AML-193 (cell line): ENCODE measurements at places on chromosomes 1 and 21.

- no peak for DNase-seq
Measured at GRCh38 chr1:67983867-67984266, 66.6 kb downstream of the DIRAS3 start.

GRCh38 chr1:109257682-109258421 lies 8.5 kb downstream of the CELSR2 start:
- no peak for DNase-seq

DNA sequence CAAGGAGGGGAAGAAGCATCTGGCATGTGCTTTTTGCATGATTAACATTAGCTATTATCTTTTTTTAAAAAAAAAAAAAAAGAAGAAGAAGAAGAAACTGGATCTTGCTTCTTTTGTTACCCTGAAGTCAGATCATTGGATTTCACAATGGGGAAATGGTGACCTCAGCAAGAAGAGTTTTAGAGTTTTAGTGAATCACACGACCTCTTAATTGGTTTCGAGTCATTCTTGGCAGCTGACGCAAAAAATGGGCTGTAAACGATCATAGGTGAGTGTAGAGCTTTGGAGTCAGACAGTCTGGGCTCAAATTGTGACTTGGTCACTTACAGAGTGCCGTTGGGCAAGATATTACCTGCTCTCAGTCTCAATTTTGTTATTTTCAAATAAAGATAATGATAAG lies 33.3 kb upstream of the PGBD5 start:
- peak; percentile 49 for DNase-seq

GRCh38 chr1:186519982-186520381 lies 59.1 kb upstream of the PDC start:
- no peak for DNase-seq

DNA sequence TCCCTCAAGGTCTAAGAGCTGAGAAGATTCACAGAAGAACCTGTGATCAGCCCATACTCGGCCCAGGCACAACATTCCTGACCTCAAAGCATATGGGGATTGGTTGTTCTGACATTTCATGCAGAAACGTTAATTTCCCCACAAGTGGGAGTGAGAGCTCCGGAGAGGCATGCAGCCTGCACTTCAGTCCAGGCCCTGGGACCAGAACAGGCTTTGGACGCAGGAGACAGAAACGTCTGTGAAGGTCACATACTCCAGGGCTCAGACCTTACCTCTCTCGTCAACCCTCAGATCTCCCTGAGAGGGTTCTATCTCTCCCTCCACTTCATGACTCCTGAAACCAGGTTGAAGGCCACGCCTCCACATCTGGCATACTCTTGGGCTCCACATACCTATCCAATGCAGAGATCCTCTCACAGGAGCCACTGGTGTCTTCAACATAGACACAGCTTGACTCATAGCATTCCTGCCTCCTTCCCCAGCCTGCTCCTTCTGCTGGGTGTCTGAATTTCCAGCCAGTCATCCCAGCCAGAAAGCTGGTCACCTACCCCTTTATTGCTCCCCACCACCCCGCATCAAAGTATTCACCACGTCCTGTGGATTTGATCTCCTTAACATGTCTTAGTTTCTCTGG lies 149.2 kb downstream of the OMA1 start:
- DNase-seq: no peak

DNA sequence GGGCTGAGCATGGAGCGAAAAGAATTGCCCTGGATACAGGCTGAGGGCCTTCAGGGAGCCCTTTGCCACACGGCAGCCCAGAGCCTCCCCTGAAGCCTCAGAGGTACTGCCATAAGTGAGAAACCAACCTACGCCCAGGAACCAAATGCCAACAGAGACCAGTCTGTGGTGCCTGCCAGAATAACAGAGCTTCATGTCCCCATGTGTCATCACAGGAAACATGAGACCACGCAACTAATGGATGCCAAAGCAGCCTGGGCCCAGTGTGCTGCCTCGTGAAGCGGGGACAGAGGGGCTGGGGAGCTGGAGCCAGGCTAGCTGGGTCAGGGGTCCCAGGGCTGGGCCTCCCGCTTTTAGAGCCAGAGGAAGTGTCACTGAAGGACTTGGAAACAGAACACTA lies 18.7 kb upstream of the STUM start:
- DNase-seq: no peak

- DNase-seq: peak; percentile 50
Measured at GRCh38 chr1:30929135-30929889, 20.8 kb upstream of the SDC3 start.

DNA sequence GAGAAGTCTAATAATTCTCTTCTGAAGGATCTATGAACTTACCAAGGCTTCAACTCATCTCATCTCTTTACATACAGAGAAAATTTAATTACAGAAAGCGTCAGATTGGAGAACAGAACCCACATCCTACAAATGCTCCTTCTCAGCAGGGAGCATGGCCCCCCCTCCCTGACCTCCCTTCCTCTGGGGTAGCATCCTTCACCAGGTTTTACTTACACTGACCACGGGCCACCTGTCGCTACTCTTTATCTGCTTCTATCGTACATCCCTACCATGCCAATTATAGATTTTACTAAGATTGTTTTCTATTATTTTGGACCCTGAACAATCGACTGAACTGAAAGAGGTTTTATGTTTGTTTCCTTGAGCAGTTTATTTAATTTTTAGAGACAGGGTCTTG lies 25.8 kb downstream of the RIPPLY3 start:
- DNase-seq: no peak

DNA sequence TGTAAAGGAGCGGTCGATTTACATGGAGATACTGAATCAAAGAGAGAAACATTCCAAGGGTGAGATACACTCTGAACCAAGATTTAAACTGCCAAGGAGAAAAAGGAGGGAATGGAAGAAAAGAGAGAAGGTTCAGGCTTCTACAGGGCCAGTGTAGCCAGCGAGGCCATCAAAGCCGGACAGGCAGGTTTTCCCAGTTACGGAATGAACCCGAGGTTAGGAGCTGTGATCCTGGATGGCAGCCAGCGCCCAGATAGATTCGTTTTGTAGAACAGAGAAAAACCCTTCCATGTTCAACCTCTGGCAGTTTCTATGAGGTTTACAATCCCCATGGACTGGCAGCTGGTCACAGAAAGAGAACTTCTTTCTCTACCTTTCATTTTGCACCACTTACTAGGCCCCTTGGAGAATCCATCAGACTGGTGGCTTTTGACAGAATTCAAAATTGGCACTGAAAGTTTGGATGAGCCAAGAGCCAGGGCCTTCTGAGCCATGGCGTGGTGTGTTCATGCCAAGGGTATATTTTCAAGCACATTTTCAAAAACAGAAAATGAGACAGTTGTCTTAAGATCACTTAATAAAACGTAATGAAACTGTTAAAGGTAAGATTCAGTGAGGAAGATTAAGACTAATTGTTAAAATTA lies 171.5 kb downstream of the RUNX1 start:
- no peak for DNase-seq

GRCh38 chr1:199352351-199352750 lies 675.2 kb upstream of the NR5A2 start:
- DNase-seq: no peak

DNA sequence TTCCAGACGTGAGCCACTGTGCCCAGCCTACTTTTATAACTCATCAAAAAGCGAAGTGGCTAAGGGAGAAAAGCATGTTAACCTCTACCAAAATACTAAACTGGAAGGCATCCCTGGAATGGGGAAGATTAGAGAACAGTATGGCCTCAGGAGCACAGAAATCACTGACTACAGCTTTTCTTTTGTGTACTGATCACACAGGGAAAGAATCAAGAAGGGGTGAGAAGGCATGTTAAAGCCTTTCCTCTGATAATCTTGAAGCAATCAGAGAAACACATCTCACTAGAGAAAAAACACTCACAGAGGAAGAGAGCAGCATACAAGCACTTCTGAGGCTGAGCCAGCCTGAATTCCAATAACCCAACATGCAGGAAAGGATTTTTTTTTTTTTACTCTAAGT lies 10.7 kb downstream of the PCAT6 start:
- DNase-seq: no peak

GRCh38 chr1:151803164-151803563 lies 2.1 kb downstream of the LINGO4 start:
- DNase-seq: no peak

GRCh38 chr21:25487046-25487594 lies 120.2 kb downstream of the MRPL39 start:
- DNase-seq: peak; percentile 93

DNA sequence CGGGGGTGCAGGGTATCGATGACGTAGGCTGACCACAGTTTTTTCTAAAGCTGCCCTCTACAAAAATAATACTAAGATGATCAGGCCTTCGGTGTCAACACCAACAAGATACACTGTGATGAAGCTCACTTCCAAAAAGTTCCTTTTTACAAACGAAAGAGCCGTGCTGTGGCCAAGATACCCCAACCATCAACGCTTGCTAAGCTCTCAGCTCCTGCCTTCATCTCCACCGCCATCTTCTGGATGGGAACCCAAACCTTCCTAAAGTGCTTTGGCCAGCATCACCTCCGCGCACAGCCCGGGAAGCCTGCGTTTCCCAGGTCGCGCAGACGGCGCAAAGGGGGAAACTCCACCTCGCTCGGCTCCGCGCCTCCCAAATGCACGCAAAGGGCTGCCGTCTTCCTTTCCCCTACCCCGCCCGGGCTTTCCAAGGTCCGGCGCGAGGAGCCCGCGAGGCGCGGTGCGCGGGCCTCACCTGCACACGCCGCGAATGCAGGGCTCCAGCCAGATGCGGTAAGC lies 541 bp downstream of the USP48 start:
- peak; percentile 62 for DNase-seq

- no peak for DNase-seq
Measured at GRCh38 chr21:14875704-14876523, 188.9 kb downstream of the NRIP1 start.

- peak; percentile 31 for DNase-seq
Measured at GRCh38 chr1:87024936-87025540, 110.6 kb downstream of the HS2ST1 start.

- peak; percentile 32 for DNase-seq
Measured at GRCh38 chr1:156319664-156320063, 18.4 kb downstream of the CCT3 start.

DNA sequence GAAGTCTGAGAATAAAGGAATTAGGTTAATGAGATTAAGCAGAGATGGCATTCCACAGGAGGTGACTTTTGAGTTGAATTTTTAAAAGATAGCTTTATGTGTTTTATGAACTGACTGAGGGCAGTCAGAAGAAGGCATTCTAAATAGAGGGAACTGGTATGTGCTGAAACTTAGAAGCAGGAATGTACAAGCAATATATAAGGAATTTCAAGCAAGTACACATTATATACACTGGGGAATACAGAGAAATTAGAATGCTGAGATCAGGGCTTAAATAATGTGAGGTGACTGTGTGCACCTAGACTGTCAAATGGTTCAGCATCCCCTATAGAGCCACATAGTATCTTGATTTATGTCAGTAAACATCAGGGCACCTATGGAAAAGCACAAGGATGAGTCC lies 19.3 kb downstream of the WNT2B start:
- no peak for DNase-seq

- no peak for DNase-seq
Measured at GRCh38 chr1:160400646-160401486, 502 bp downstream of the VANGL2 start.

- DNase-seq: no peak
Measured at GRCh38 chr1:85465786-85466134, 801 bp upstream of the DDAH1 start.

GRCh38 chr21:15433091-15433490 lies 296.7 kb upstream of the USP25 start:
- DNase-seq: no peak

DNA sequence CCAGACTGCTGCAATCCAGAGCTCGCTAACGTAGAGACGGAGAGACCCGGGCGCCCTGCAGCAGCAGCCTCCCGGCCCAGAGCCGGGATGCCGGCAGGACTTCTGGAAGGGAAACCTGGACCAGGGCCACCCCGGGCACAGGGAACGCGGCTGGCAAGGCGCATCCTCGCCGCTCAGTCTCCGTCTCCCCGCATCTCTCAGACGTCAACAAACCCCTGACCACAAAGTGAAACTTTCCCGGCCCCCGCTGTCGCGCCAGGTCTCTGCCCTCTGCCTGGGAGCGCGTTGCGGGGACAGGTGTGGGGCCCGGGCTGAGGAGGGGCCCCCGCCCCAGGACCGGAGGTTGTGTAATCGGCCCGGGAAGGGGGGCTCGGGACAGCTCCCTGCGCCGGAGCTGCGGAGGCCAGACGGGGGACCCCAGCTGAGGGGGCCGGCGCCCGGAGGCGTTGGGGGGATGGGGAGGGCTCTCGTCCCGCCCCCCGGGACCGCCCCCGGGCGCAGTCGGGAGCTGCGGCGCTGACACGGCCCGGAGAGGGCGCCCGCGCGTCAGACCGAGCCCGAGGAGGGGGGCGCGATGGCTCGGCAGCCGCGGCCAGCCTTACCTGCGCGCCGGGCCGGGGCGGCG lies 116.6 kb upstream of the HIVEP3 start:
- DNase-seq: no peak

GRCh38 chr1:158295791-158296190 lies 6.1 kb downstream of the CD1C start:
- DNase-seq: no peak

DNA sequence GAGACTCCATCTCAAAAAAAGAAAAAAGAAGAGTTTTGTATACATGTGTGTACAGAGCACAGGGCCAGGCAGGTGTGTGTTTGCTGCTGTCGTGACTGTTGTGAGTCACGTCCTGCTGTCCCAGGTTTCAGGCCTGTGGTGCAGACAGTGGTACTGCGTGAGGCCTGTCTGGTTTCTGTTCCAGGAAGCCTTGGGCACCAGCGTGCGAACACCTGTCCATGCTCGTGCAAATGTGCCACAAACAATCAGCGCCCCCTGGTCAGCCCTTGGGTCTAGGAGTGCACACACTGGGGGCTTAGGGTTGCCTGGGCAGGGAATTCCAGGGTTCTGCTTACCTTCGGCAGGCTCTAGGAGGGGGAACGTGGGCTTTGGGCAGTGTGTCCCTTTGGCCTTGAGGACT lies 16.9 kb downstream of the GPR157 start:
- DNase-seq: no peak

GRCh38 chr1:199945591-199945990 lies 81.9 kb upstream of the NR5A2 start:
- DNase-seq: no peak

DNA sequence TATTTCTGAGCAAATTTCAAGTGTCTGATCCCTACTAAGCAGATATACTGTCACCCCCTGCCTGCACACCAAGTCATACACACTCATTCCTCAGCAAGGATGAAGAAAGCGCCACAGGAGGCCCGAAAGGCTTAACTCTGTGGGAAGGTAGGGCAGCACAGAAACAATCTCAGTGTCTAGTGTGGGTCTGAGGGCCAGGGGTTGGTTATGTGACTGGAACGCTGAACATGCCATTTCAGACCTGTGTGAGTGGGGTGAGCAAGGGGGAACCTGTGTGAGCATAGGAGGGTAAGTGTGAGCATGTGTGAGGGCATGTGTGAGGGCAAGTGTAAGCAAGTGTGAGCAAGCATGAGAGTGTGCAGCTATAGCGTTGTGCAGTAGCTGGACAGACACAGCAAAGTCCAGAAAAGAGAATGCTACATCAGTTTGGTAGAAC lies 6.2 kb downstream of the ITPKB start:
- DNase-seq: no peak

GRCh38 chr21:26834181-26834905 lies 10.9 kb downstream of the ADAMTS1 start:
- no peak for DNase-seq
